ENCODE measurements at places on chromosomes 2 and 18.

- peak; percentile 91 for DNase-seq
Measured at GRCh38 chr18:59357928-59358327, 1.1 kb downstream of the LMAN1 start.

- no peak for DNase-seq
Measured at GRCh38 chr2:161754379-161754778, 130.2 kb downstream of the SLC4A10 start.

DNA sequence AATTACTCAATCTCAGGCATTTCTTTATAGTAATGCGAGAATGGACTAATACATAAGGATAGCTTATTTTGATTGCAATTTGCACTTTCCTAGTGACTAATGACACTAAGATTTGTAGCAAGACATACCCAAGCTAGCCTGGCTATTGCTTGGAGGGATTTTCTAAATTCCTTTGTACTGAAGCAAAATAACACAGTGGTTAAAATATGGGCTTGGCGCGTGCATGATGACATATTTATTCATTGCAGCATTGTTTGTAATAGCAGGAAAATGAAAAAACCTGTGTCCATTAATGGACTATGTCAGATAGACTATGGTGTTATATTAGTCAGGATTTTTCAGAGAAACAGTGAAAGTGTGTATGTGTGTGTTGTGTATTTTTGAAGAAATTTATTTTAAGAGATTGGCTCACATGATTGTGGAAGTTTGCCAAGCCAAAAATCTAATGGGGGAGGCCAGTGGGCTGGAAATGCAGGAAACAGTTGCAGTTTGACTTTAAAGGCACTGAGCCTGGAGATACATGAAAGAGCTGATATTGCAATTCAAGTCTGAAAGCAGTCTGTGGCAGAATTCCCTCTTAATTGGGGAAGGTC lies 16.7 kb upstream of the LAPTM4A start:
- DNase-seq, result peak; percentile 97

- DNase-seq, result no peak
Measured at GRCh38 chr2:189213250-189213649, 33.7 kb upstream of the COL5A2 start.

- no peak for DNase-seq
Measured at GRCh38 chr2:99382143-99382542, 45.0 kb downstream of the EIF5B start.

GRCh38 chr2:101429453-101429852 lies 42.1 kb upstream of the CREG2 start:
- no peak for DNase-seq

GRCh38 chr2:65043001-65043400 lies 13.2 kb upstream of the CEP68 start:
- no peak for DNase-seq

DNA sequence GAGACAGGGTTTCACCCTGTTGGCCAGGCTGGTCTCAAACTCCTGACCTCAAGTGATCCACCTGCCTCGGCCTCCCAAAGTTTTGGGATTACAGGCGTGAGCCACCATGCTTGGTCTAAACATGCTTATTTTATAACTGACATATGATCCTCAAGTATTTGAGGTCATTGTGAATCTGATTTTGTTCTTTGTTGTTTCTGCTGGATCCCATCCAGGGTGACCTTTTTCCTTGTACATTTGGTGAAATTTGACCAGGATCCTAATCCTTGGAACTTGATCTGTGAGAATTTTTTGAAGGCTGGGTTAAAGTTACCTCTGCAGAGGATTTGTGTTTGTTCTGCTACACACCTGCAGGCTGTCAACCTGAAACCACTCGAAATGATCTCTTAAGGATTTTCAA lies 49.2 kb downstream of the NPAS2 start:
- no peak for DNase-seq

GRCh38 chr2:67182884-67183283 lies 214.2 kb upstream of the ETAA1 start:
- DNase-seq, result no peak

GRCh38 chr2:187890690-187891089 lies 336.5 kb upstream of the TFPI start:
- DNase-seq, result peak; percentile 35

GRCh38 chr18:13217466-13217961 lies 1.0 kb upstream of the LDLRAD4 start:
- DNase-seq, result no peak

DNA sequence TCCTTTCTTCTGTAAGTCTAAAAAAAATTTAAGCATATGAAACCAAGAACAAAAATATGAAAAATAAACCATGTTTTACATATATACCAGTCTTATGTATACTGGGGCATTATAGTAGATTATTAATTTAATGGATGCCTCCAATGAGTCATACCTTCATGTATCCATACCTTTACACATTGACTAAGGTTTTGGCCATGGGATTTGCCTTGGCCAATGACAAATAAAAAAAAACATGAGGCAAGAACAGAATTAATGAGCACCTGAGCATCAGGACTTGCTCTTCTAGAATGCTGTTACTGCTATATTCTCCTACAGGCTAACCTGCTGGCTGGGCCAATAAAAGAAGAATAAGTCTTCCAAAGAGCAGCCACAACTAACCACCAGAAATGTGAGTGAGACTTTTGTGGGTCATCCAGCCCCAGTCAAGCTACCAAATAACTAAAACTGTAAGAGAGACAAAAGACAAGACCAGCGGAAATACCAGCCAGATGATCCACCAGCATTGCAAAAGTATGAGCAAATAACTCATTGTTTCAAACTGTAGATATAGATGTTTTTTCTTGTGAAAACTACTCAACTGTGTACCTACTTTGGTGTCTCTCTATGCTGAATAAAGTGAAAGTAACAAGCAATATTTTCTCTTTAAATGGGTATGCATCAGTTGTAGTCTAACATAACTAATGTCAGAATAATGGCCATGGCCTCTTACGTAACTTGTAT lies 749.6 kb upstream of the VRK2 start:
- peak; percentile 15 for DNase-seq

DNA sequence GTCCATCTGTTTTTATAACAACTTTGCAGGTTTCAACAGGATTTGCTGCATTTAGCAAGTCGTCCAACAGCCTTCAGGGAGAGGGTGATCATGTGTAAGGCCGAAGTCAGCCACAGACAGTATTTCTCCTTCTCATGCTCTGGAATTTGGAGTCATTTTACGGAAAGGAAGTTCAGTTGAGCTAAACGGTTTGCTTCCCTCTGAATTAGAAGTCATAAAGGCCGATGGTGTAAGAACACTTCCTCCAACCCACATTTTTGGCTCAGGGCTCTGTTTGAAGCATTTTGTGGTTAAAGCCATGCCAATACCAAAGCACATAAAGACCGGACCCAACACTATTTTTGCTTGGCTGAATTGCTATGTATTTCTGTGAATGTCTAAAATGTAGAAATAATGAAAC lies 129.5 kb downstream of the TMEM182 start:
- DNase-seq, result peak; percentile 67

DNA sequence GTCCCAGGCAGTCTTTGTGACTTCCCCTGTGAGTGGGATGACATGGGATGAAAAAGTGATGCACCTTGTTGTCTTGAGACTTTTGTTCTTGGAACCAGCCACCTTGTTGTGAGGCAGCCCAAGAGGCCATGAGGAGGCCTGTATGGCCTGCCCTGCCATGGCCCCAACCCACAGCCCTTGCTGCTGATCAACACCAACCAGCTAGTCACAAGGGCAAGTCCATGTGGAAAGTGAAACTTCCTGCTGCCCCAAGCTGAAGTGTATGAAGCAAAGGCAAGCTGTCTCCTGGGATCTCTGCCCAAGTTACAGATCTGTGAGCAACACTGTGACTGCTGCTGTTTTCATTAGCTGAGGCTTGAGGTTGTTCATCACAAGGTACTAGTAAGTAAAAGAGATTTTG lies 21.6 kb downstream of the TMEM18 start:
- DNase-seq, result no peak

DNA sequence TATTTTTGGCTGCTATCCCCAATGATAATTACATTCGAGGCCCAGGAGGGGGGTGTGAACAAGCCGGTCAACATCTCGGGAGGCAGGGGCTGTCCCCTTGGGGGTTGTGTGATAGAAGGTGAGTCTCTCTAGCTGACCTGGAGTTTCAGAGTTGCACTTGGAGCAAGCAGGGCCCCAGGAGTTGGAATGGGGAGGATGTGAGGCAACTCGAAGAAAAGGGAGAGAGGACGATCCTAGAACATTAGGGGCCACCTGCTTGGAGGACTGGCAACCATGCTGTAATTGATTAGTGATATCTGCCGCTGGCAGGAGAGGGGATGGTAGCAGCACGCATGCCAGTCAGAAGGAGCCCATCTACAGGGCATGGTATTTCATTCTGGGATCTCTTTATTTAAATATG lies 122.6 kb downstream of the CTIF start:
- no peak for DNase-seq

GRCh38 chr2:55026202-55026601 lies 24.0 kb downstream of the RTN4 start:
- DNase-seq, result peak; percentile 30

DNA sequence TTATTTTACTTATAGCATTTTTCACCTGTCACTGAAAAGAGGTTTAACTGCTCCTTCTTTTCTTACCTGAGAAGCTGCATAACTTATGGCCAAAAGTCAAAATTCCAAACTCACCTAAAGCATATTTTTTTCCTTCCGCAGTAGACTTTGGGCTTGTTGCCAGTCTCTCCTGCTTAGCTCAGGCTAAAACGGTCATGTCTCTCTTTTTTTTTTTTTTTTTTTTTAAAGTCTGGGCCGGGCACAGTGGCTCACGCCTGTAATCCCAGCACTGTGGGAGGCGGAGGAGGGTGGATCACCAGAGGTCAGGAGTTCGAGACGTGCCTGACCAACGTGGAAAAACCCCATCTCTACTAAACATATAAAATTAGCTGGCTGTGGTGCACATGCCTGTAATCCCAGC lies 113.5 kb downstream of the RTN4 start:
- peak; percentile 5 for DNase-seq

GRCh38 chr2:36492216-36492945 lies 105.6 kb downstream of the FEZ2 start:
- no peak for DNase-seq

DNA sequence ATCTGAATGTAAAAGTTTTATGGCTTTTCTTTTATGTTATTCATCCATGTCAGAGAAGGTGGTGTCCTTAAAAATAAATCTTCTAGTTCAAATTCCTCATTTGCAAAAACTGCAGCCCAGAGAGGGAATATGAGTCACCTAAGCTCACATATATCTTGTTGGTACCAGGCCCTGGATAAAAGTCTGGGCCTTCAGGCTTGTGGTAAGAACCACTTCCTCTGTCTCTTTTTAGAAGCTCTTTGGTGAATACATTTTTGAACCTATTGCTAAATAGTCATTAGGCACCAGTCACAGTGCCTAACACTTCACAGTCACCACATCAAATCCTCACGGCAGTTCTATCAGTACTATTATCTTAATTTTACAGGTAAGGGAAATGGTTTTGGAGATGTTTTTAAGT lies 199.2 kb downstream of the KCNS3 start:
- DNase-seq, result peak; percentile 34

- no peak for DNase-seq
Measured at GRCh38 chr18:76380791-76381405, 114.1 kb downstream of the ZNF516 start.

GRCh38 chr18:63676526-63677323 lies 15.0 kb upstream of the SERPINB3 start:
- DNase-seq, result no peak

DNA sequence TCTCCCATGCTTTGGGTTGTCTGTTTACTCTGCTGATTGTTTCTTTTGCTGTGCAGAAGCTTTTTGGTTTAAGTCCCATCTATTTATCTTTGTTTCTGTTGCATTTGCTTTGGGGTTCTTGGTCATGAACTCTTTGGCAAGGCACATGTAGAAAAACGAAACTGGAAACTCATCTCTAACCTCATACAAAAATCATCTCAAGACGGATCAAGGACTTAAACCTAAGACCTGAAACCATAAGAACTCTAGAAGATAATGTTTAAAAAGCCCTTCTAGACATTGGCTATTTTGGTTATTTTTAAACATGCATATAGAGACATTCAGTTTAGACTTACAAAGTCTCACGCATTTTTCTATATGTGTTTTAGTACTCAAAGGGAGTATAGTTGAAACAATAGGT lies 1164.3 kb upstream of the GYPC start:
- no peak for DNase-seq

DNA sequence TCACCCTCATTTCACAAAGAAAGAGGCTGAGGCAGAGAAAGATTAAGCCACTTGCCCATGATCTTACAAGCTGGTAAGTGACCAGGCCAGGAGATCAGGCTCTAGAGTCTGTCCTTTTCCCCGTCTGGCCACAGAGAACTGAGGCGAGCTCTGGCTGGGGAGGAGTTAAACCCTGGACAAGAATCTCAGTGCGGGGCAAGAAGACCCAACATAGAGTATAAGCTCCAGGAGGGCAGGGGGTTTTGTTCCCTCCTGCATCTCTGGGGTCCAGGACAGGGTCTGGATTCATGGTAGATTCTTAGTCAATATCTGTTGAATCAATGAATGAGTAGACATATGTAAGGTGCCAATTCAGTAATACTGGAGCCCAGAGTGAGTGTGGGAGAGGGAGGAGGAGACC lies 12.9 kb upstream of the INPP5D start:
- no peak for DNase-seq

DNA sequence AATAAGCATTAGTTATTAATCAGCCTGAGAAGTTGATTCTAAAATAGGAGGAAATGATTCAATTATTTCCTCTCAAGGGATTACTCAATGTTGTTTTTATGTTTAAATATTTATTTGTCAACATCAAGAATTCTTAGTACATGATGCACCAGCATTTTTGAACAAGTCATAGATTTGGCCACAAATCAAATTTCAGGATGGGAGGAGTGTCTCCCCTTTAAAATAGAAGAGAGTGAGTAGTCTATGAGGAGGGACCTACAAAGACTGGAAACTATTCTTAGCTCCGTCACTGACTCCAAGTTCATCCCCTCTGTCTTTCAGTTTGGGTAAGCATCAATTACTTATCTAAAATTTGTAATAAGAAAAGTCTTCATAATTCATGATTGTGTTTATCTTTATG lies 18.6 kb upstream of the IL18R1 start:
- DNase-seq, result peak; percentile 95

GRCh38 chr2:126358122-126358521 lies 297.8 kb upstream of the GYPC start:
- DNase-seq, result no peak

DNA sequence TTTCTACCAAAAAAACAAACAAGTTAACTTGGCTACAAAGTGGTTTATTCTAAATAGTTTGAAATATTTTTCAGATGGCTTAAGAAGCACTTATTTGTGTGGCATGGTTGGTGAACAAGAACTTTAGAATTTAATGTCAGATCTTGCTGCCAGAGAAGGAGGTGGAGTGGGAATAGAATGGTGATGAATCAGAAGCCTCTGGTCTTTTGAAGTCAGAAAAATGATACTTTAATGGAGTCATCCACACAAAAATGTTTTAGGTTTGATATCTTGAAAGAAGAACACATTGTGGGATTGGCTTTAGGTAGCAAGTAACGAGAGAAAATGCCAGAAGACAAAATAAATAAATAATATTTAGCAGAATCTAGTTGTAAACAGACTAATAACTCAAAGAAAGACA lies 243.1 kb upstream of the FANCL start:
- peak; percentile 53 for DNase-seq

DNA sequence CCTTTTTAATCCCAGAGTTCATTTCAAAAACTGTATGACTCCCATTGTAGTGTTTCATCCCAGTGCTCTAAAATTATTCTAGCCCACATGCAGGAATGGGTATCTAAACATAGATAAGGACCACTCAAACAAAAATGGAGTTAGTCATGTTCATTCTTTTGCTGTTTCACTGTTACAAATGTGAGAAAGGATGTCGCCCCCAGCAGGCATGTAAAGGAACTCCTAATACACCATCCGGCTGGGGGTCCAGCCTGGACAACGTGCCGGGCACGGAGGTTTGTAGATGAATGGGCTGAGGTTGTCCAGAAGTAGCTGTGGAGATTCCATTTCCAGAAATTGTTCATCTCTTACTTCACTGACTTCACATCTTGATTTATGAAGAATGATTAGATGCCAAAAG lies 101.9 kb upstream of the RAB12 start:
- DNase-seq, result peak; percentile 5

Data from bronchial epithelial cell (primary cell).